ENCODE measurements at places on chromosomes 2 and 18. TPM values are rescaled to one million over a fixed set of nuclear protein-coding genes. Genes with fewer than 3 reads are reported as not detected.
A peak's percentile ranks its signal among the peaks of the same experiment; 100 is the strongest.

DNA sequence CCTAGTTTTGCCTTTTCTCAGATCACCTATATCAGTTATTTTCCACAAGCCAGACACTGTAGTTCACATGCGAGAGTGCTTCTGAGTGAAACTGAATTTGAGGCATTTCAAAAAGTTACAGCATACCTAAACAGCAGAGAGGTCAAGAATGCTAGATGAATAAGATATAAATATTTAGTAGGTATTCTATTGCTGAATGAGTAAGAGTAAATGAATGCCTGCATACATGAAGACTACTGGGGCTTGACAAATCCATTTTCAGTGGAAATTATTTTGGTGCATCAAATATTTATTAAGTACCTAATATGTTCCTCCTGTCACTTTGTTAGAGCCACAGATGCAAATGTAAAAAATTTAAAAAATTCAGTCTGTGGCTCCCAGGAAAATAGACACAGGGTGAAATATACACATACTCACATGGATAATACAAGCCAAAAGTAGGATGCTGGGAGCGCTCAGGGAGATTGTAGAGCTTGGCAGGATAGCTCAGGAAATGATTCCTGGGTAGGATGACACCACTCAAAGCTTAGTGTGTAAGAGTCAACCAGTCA lies 27.6 kb upstream of the CDC42EP3 start:
- no peak for DNase-seq

DNA sequence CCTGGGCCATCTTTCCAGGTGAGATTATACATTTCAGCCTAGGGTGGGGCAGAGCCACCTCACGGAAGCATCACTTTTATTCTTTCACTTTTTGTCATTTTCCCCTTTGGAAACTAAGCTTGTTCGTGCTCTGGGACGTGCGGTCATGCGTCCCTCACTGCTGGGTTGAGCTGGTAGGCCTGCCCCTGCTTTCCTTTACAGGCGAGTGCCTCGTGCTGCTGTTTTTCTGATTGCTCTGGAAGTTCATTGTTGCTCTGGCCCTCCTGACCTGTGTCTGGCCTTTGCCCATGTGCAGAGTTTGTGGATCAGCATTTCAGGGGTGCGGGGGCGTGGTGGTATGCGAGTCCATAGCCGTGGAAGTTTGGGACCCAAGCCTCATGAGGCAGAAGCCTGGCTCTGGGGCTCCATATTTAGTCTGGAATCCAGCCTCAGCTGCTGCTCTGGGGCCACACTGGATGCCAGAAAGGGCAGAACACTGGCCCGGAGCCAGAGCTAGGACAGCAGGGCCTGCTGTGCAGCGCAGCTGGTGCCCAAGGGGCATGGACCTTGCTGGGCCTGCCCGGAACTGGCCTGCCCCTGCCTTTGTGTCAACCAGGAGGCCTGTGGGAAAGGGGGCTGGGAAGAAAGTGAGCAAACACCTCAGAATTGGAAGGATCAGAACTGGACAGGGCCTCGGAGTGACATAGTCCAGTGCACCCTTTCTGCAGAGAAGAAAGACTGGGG lies 51.1 kb downstream of the CTIF start:
- peak; percentile 46 for DNase-seq

Gene B3GNT7
- 6.8 TPM for polyA plus RNA-seq

DNA sequence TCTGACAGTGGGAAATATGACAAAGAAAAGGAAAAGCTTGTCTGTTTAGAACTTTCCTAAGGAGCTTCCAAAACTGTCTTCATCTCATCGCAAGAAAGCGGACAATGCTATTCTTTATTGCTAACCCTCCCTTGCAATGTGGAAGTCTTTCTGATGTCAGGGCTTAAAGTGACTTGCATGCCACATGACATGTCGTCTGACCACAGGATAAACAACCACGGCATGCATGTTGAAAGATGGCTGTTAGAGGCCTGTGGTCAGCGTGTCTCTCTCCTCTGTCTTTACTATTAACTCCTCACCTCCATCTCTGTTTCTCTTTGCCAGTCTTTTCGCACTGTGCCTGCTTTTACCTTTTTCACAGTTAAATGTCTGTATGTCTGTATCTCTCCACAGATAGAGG lies 389.8 kb downstream of the LNPK start:
- DNase-seq = no peak

GRCh38 chr2:179594268-179595112 lies 266.9 kb downstream of the ZNF385B start:
- DNase-seq = no peak

Gene PLA2R1
- polyA plus RNA-seq = 9.9 TPM

Gene LAMA3
- polyA plus RNA-seq = 2.9 TPM

Gene LRRTM1
- polyA plus RNA-seq = 0.25 TPM

Data from ovary (tissue), 10 donors.